SJCRH30 (cell line): ENCODE measurements at places on chromosomes 3 and 15. TPM values are rescaled to one million over a fixed set of nuclear protein-coding genes. Genes with fewer than 3 reads are reported as not detected.

DNA sequence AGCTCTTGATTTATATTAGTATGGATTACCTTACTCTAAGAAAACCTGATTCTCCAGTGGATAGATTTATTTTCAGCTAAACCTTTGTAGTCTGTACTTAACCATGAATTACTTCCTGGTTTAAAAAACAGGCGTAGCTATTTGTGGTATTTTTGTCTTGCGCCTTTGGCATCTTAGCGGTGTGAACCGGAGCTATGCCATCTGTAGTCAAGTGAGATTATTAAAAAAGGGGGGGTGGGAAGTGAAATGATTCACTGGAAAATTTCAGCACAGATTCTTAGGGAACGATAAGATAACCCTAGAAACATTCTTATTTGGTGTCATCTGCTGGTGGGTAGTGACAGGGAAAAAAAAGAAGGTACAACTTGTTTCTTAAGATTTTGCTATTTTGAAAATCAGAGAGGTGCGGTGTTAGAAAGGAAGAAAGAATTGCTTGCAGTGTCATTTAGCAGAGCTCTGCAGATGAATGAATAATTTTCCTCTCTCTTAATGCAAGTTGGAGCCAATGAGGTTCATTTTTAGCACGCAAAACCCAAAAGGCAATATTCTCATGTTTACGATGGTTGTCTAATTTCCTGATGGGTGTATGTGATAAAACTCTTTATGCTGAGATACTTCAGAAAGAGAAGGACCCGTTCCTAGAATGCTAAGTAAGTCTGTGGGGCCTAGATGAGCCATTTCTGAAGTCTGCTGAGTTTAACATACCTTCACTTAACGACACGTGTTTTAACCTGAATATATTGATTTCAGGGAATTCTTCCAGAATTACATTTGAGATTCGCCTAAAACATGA is 44.0 kb downstream of the PSMD6 start:
- DNase-seq = no peak

DNA sequence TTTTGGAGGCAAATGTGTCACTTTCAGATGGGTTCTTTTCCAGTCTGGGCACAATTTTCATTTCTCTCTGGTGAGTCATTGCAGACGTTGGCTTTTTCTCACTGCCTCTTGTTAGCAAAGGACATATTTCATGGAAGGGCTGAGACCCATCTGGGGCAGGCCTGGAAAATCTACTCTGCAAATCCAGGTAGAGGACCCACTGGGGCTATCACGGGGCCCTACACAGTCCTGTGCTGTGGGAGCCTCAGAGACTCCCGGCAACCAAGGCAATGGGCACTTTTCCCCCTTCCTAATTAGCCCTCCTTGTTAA is 58.0 kb downstream of the HRH1 start:
- DNase-seq = no peak

GRCh38 chr15:73031648-73032047 is 20.6 kb upstream of the NEO1 start:
- no peak for DNase-seq

- DNase-seq = no peak
These were observed 109.4 kb upstream of the THSD4 start for GRCh38 chr15:71005895-71006294.

DNA sequence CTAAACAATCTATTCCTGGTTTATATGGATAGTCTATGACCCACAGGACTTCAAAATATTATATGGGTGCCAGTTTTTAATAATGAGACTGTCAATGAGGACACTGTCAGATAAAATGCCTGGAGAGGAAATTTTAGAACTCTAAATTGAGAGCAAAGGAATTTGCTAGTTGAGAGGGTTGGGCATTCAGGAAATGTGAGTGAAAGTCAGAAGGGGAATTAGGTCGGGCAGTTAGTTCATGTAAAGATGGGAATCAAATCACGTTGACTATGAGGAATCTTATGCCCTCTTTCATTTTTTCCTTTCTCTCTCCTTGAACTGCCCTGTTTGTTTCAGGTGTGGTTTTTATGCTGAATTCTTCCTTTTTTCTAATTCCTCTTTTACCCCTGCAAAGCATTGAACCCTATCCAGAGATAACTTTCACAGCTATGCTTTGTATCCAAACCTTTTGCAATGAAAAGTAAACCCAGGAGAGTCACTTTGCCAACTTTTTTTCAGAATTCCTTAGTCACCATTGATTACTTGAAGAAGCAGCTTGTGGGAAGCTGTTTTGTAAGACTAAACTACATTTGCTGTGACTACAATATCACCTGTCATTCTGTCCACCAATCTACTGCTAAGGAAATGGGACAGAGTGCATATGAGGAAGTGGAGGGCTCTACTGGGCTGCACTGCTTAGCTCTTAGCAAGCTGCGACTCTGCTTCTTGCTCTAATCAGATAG is 27.8 kb downstream of the CHP1 start:
- DNase-seq = no peak

DNA sequence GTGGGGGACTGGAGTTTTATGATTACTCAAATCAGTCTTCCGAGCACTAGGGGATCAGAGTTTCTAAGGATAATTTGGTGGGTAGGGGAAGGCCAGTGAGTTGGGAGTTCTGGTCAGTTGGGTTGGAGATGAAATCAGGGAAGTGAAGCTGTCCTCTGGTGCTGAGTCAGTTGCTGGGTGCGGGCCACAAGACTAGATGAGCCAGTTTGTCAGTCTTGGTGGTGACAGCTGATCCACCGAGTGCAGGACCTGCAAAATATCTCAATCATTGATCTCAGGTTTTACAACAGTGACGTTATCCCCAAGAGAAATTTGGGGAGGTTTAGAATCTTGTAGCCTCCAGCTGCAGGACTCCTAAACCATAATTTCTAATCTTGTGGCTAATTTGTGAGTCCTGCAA is 249.4 kb downstream of the FAM43A start:
- no peak for DNase-seq

- no peak for DNase-seq
These were observed 32.4 kb downstream of the PEAK1 start for GRCh38 chr15:77387365-77388105.

GRCh38 chr3:108127301-108127988 is 36.6 kb upstream of the CD47 start:
- no peak for DNase-seq

DNA sequence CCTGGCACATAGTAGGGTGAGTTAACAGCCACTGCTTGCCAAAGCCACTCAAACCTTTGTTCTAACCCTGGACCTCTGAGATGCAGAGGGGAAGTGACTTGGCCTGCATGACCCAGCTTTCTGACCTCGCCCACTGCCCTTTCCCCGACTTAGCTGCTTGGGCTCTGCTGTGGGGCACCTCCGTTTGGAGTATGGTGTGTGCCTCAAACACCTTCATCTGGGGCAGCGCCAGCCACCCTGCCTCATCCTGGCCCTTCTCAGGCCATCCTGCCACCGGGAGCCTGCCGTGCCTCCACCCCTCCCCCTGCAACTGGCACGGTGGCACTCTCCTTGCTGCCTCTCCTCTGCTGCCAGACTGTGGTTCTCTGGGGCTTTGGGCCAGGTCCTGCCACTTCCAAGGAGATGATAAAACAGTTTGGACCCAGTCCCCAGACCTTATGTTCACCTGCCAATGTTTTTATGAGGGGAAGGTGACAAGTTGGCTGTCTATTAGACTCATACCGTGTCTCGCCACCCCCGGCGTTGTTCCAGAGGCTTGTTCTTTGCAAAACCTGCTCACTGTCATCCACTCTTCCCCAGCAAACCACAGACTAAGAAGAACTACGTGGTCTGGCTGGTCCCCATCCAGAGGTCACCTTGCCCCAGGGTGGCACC is 32.2 kb downstream of the SLC6A6 start:
- DNase-seq = no peak

- no peak for DNase-seq
These were observed 91.9 kb downstream of the NAALADL2 start for GRCh38 chr3:174951034-174951433.

RBP2 gene
- total RNA-seq = not detected in 2 replicates

UPK1B gene
- not detected in 2 replicates for total RNA-seq

FSIP1 gene
- 0.76 and 0.87 TPM in 2 replicates for total RNA-seq

- DNase-seq = no peak
These were observed 81.7 kb downstream of the PRICKLE2 start for GRCh38 chr3:64143409-64144130.

KLHDC8B gene
- total RNA-seq = 7.8 and 8.6 TPM in 2 replicates

GRCh38 chr3:197435426-197435825 is 120.3 kb downstream of the BDH1 start:
- DNase-seq = no peak

GOLGA8S gene
- total RNA-seq = 0.02 TPM in 1 of 2 replicates, not detected in the other

DNA sequence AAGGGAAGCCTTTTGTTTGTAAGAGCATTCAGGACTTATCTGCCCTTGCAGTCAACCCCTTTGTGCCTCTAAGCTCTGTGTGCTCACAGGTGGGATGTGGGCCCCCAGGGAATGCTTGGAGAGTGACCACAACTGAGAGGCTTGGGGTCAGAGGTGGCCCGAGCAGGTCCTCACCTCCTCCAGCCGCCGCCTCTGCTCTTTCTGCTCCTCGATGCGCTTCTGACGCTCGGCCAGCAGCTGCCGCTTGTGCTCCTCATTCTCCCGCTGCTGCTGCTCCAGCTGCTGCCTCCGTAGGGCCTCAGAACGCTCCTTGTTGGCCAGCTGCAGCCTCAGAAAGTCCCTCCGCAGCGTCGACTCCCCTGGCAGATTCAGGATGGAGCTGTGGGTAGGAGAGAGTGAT is 130.8 kb upstream of the SLC2A2 start:
- no peak for DNase-seq

GPR15 gene
- not detected in 2 replicates for total RNA-seq

- no peak for DNase-seq
These were observed 7.2 kb downstream of the ACAN start for GRCh38 chr15:88810446-88810845.

DNA sequence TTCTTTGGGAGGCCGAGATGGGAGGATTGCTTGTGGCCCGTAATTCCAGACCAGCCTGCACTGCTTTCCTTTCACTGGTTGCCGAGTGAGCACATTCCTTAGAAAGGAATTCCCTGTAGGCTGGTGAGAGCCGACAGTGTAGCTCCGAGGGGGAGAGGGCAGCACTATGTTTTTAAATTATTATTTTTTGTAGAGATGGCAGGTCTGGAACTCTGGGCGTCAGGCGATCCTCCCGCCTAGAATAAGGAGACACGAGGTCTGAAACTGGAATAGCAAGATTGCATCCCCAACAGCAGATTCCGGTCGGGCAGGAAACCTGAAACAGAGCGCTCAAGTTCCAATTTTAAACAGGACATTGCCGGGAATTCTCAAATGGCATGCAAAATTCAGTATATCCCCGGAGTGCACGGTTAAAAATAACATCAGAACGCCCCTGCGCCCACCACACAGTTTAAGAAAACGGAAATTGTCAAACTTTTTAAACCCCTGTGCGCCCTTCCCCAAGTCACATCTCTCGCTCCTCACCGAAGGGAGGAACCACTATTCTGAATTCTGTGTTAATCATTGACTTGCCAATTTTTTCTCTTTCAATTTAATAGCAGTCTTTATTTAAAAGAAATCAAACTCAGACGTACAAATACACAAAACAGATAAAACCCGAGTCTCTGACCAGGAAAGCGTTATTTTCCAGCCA is 643 bp upstream of the RNU5B-1 start:
- DNase-seq = peak; percentile 78

DNA sequence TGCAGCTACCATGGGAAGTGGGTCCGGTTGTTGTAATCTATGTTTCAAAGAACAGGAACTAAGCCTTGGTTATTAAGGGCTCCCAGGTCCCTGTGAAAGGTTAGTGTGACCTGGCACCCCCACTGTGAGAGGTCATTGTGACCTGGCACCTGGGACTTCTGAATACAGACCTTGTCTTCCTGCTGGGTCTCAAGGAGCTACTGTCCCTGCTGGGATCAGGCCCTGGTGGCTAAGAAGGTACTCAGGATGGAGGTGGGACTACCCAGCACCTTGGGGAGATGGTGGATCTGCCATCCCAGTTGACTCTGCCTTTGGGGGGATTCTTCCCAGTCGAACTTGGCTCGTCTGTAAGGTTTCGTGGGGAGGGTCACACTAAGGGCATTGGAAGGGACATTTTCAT is 10.3 kb upstream of the SLCO2A1 start:
- no peak for DNase-seq

GPR62 gene
- not detected in 2 replicates for total RNA-seq

DNA sequence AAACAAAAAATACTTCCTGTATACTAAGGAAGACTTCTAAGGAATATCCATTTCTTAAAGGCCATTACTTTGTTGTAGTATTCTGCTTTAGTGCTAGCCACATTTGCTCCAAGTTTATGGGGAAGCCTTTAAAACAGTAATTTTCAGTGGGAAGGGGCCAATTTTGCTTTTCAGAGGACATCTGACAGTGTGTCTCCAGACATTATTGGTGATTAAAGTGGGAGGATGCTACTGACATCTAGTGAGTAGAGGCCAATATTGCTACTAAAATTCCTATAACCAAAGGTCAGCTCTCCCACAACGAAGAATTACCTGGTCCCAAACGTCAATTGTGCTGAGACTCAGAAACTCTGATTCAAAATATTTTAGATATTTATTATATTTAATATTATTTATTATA is 24.8 kb downstream of the SLC28A2 start:
- DNase-seq = peak; percentile 45

GRCh38 chr3:189685860-189686259 is 54.7 kb downstream of the TP63 start:
- DNase-seq = no peak

DNA sequence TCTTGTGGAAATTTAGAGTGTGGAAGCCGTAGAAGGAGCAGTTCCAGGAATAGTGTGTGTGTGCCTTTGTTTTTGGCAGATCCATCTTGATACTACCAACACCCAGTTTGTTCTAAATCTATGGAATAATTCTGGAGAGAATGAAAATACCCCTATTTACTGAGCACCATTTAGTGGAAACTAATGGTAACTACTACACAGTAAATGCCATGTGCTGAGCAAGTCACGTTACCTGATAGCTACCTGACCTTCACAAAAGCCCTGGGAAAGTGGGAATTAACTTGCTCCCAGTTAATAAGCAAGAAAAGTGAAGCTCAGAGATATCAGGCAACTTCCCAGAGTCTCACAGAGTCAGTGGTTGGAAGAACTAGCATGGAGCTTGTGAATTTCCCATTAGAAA is 137.7 kb downstream of the ARPP21 start:
- DNase-seq = no peak
